B cell (primary cell): ENCODE measurements at places on chromosomes 2 and 18. TPM values are rescaled to one million over a fixed set of nuclear protein-coding genes. Genes with fewer than 3 reads are reported as not detected.

Gene RNF152
- polyA plus RNA-seq, result not detected in 2 replicates

- DNase-seq, result no peak
Observed at GRCh38 chr2:190809876-190810525, 70.6 kb upstream of the GLS start.

- DNase-seq, result no peak
Observed at GRCh38 chr2:62489162-62489561, 16.8 kb downstream of the TMEM17 start.

GRCh38 chr2:62814123-62814522, 108.6 kb downstream of the EHBP1 start:
- no peak for DNase-seq

GRCh38 chr2:212923393-212923792, 228.0 kb downstream of the IKZF2 start:
- no peak for DNase-seq
